ENCODE measurements at places on chromosomes 11 and 22. TPM values are rescaled to one million over a fixed set of nuclear protein-coding genes. Genes with fewer than 3 reads are reported as not detected.

Gene SLC6A5
- not detected for total RNA-seq

Gene NPAS4
- total RNA-seq = 0.09 TPM

Gene C11orf91
- total RNA-seq = not detected

Gene PRSS23
- 5.4 TPM for total RNA-seq

Gene XNDC1N
- total RNA-seq = 14.7 TPM

Gene CRYBB2
- not detected for total RNA-seq

Gene IGLL1
- total RNA-seq = 0.21 TPM

Gene SMDT1
- total RNA-seq = 69.7 TPM

Gene YIF1A
- total RNA-seq = 85.2 TPM

Gene CRY2
- total RNA-seq = 24.0 TPM

Gene SCGB1D4
- not detected for total RNA-seq

Gene NCAM1
- not detected for total RNA-seq

Gene C1QTNF4
- 0.21 TPM for total RNA-seq

Gene KDM4E
- total RNA-seq = not detected

Gene FGF19
- not detected for total RNA-seq

Gene PNPLA5
- not detected for total RNA-seq

Gene OR8A1
- not detected for total RNA-seq

Gene GRAP2
- 44.1 TPM for total RNA-seq

Gene MPPED1
- not detected for total RNA-seq

Gene OR4P4
- not detected for total RNA-seq

Gene DNHD1
- 27.5 TPM for total RNA-seq

Gene CDC42EP2
- 3.4 TPM for total RNA-seq

Gene KRTAP5-2
- total RNA-seq = not detected

Data from activated T-helper 2 cell treated with anti-CD3 and anti-CD28 coated beads, Interferon-gamma antibody, Interleukin-2, Interleukin-4, amounts not matched to agents 10 μg/mL and 5 μg/mL and 100 μg/mL, durations not matched to agents 14 hours and 24 hours and 36 hours (primary cell).